ENCODE measurements at places on chromosomes 6 and 20.

GRCh38 chr20:20993372-20993771 lies 112.8 kb downstream of the LINC00237 start:
- DNase-seq = no peak

DNA sequence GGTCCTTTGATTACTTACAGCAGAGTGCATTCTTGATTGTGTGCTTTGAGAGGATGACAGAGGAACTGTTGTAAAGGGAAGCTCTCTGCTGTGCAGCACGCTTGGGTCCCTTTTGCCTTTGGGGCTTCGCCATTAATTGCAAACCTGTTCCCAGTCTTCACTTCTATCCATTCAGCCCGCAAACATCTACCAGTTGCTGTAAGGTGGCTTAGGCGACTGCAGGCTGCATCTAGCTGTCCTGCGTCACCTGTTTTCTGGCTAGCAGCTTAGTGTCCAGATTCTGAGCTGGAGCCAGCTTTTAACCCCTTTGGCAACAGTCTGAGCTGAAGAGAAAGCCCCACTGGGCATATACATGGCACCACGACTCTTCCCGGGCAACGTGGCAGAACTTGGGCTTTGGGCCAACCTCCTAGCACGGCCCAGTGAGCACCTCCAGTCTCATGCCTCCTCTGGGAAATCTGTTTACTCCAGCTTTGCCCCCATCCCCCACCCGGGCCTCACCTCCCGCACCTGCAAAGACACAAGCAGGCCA lies 2.5 kb upstream of the FASTKD5 start:
- DNase-seq = peak; percentile 92

DNA sequence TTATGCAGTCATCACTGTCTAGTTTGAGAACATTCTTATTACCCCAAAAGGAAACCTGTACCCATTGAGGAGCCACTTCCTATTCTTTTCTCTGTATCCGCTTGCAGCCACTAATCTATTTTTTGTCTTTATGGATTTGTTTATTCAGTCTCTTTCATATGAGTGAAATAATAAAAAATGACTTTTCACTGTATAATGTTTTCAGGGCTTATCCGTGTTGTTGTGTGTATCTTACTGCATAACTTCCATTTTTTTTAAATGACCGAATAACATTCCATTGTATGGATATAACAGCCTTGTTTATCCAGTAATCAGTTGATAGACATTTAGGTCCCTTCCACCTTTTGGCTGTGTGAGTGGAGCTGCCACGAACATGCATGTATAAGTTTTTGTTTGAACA lies 86.6 kb downstream of the ZFAND3 start:
- DNase-seq = no peak

DNA sequence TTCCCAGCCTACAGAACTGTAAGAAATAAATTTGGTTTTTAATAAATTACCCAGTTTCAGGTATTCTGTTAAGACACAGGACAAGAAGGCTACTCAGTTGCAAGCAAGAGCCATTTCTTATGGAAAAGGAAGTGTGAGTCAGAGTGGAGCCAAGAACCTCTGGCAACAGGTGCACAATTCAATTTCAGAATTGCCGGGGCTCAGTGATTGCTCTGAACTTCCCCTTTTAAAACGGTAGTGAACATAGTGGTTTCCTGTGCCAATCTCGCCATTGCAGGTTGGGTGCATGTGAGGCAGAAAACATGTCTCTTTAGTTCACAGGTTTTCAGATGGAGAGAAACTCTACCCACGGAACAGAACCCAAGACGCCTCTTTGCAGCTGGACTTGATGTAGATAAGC lies 16.4 kb downstream of the PIGT start:
- no peak for DNase-seq

DNA sequence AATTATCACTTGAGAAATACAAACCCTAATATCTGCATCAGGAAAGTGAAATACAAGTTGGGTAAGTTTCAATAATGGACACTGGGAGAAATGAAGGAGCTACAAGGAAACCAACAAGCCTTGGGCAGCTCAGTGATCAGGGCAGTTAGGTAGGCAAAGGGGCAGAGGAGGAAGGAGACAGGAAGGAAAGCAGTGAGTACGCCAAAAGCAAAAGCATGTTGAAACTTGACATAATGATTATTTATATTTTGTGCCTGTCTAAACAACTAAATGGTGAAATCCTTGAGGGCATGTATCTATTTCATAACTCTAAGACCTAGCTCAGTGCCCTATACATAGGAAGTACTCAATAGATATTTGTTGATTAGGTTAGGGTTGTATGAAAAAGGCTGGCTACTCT lies 23.3 kb downstream of the PXT1 start:
- DNase-seq = no peak

- no peak for DNase-seq
Observed at GRCh38 chr6:36722879-36723278, 25.3 kb downstream of the RAB44 start.

All from NCI-H510A (cell line).